Natural killer cell treated with Interleukin-12 subunit alpha and Interleukin-12 subunit beta and Interleukin-15 and Interleukin-18, amount 100 ng/mL, for 72 hours (primary cell): ENCODE measurements at places on chromosomes 6 and 20. TPM values are rescaled to one million over a fixed set of nuclear protein-coding genes. Genes with fewer than 3 reads are reported as not detected.

- no peak overlapping the region for H3K4me3 ChIP-seq
- no peaks in the 10 kb centered on the region for H3K4me1 ChIP-seq
- H3K27me3 ChIP-seq, result no peaks in the 10 kb centered on the region
- peaks cover 5% of the 10 kb centered on the region for H3K36me3 ChIP-seq
- no peak for DNase-seq
- H3K27ac ChIP-seq, result no peak overlapping the region
Observed at GRCh38 chr6:9131616-9132015, 696.3 kb upstream of the SLC35B3 start.

DNA sequence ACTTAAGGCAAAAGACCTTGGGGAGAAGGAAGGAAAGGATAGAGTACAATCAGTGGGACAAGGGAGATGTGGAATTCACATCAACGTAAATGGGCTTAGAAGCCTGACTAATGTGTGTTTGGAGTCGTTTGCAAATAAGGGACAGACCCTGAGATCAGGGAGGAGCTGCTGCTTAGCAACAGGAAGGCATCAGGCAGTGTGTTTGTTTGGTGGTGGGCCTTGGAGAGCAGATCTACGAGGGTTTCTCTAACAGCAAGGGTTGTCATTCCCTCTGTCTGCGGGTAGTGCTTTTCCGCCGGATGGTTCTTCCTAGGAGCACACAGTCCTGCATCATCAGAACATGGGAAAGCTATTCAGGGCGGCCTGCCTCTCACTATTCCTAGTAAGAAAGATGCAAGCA lies 40.4 kb downstream of the C6orf118 start:
- H3K27me3 ChIP-seq, result no peaks in the 10 kb centered on the region
- DNase-seq, result no peak
- H3K4me1 ChIP-seq, result no peaks in the 10 kb centered on the region
- H3K4me3 ChIP-seq, result no peak overlapping the region

- no peaks in the 10 kb centered on the region for H3K27me3 ChIP-seq
- H3K4me1 ChIP-seq, result peaks cover 32% of the 10 kb centered on the region
- DNase-seq, result no peak
- H3K36me3 ChIP-seq, result peaks cover 28% of the 10 kb centered on the region
Observed at GRCh38 chr6:28922004-28922820, 1.6 kb downstream of the TRIM27 start.

GRCh38 chr6:90403489-90404381 lies 107.1 kb upstream of the BACH2 start:
- DNase-seq, result no peak
- peaks cover 56% of the 10 kb centered on the region for H3K4me1 ChIP-seq
- peak overlapping the region; percentile 49 for H3K4me3 ChIP-seq
- no peaks in the 10 kb centered on the region for H3K27me3 ChIP-seq
- H3K36me3 ChIP-seq, result no peaks in the 10 kb centered on the region

- no peak overlapping the region for H3K27ac ChIP-seq
- peaks cover 11% of the 10 kb centered on the region for H3K27me3 ChIP-seq
- no peaks in the 10 kb centered on the region for H3K36me3 ChIP-seq
- no peaks in the 10 kb centered on the region for H3K4me1 ChIP-seq
Observed at GRCh38 chr6:27049863-27050781, 197.4 kb upstream of the PRSS16 start.

DNA sequence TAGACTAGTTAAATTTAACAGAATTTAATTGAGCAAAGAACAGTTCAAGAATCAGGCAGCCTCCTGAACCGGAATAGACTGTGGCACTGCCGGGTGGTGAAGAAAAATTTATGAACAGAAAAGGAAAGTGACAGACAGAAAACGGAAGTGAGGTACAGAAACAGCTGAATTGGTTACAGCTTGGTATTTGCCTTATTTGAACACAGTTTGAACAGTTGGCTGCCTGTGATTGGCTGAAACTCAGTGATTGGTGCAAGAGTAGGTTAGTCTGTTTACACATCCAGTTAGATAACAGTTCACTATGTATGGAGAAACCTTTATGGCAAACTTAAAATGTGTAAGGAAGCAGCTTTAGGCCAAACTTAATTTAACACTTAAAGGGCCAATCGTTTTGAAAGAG lies 116.0 kb upstream of the CITED2 start:
- peaks cover 5% of the 10 kb centered on the region for H3K27me3 ChIP-seq
- no peaks in the 10 kb centered on the region for H3K36me3 ChIP-seq
- peaks cover 6% of the 10 kb centered on the region for H3K4me1 ChIP-seq
- DNase-seq, result no peak
- H3K4me3 ChIP-seq, result no peak overlapping the region

GRCh38 chr6:37033255-37033654 lies 27.8 kb downstream of the FGD2 start:
- no peaks in the 10 kb centered on the region for H3K27me3 ChIP-seq
- peaks cover 7% of the 10 kb centered on the region for H3K36me3 ChIP-seq
- peak overlapping the region; percentile 96 for H3K27ac ChIP-seq
- peaks cover 47% of the 10 kb centered on the region for H3K4me1 ChIP-seq
- DNase-seq, result peak; percentile 87

DNA sequence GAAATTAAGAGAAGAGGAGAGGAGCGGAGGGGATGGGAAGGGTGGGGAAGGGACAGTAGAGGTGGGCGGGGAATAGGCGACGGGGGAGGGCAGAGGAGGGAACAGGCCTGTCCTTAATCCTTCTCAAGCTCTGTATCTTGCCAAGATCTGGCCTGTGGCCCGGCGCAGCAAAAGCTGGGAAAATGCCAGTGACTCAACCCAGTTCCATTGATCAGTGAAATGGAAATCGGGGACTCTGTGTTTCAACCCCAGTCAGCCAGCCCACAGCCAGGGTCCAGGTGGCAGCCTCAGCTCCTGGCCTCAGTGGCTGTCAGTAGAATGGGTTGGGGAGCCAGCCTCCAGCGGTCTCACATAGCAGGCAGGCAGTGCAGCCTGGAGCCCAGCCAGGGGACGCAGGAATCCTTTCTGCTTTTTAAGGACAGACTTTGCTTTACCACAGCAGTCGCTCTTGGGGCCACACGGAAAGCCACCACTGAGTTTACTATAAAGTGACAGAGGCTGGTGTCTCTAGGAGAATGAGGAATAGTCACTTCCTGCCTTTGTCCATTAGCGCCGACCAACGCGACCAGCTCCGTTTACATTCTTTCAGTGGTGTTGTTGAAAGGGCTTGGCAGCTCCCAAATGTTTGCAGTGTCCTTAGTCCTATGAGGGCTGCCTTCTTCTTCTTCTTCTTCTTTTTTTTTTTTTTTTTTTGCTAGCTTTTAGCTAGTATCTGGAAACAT lies 128.0 kb downstream of the RIN2 start:
- no peak for DNase-seq
- H3K27me3 ChIP-seq, result peaks cover 22% of the 10 kb centered on the region
- H3K27ac ChIP-seq, result no peak overlapping the region
- no peak overlapping the region for H3K4me3 ChIP-seq

- H3K4me3 ChIP-seq, result no peak overlapping the region
- H3K4me1 ChIP-seq, result no peaks in the 10 kb centered on the region
- no peak for DNase-seq
- H3K27me3 ChIP-seq, result peaks cover 25% of the 10 kb centered on the region
Observed at GRCh38 chr6:113819169-113819830, 37.8 kb upstream of the MARCKS start.

DNA sequence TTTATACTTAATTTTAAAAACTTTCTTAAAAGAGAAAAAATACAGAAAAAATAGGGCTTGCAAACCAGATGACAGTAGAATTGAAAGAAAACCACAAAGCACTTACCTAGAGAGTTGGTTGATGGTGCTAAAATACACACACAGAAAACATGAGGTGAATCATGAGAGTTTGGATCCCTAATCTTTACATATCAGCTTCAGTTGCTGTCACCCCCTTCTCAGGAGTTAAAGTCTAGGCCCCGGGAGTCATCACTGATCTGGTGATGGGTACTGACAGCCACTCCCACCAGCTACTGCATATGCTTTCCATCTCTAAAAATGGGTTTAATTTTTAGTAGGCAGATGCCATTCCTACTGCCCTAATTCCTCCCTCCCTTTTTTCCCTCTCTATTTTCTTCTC lies 16.7 kb downstream of the TSBP1 start:
- H3K4me3 ChIP-seq, result no peak overlapping the region
- DNase-seq, result no peak
- no peaks in the 10 kb centered on the region for H3K4me1 ChIP-seq
- no peak overlapping the region for H3K27ac ChIP-seq
- H3K36me3 ChIP-seq, result no peaks in the 10 kb centered on the region
- peaks cover 19% of the 10 kb centered on the region for H3K27me3 ChIP-seq

DNA sequence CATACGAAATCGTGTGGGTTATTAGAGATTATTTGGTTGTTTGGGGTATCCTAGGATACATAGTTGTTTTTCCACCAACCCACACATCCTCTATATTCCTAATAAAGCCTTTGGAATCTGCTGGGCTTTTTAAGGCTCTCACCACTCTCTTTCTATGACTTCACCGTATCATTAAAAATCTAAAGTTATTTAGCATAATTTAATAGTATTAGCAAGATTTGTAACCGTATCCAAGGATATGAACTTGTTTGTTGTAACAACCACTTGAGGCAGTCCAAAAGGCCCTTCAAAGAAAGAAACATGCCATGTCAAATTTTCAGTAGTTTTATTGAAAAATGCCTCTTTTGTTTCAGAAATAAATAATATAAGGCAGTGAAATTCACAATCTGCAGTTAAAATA lies 121.8 kb downstream of the COL12A1 start:
- DNase-seq, result no peak
- no peaks in the 10 kb centered on the region for H3K36me3 ChIP-seq
- no peak overlapping the region for H3K4me3 ChIP-seq
- peaks cover 18% of the 10 kb centered on the region for H3K27me3 ChIP-seq
- H3K27ac ChIP-seq, result no peak overlapping the region

GRCh38 chr6:13914351-13914750 lies 10.4 kb upstream of the RNF182 start:
- no peaks in the 10 kb centered on the region for H3K4me1 ChIP-seq
- H3K27me3 ChIP-seq, result peaks cover 51% of the 10 kb centered on the region
- no peaks in the 10 kb centered on the region for H3K36me3 ChIP-seq
- no peak overlapping the region for H3K4me3 ChIP-seq
- no peak for DNase-seq

DNA sequence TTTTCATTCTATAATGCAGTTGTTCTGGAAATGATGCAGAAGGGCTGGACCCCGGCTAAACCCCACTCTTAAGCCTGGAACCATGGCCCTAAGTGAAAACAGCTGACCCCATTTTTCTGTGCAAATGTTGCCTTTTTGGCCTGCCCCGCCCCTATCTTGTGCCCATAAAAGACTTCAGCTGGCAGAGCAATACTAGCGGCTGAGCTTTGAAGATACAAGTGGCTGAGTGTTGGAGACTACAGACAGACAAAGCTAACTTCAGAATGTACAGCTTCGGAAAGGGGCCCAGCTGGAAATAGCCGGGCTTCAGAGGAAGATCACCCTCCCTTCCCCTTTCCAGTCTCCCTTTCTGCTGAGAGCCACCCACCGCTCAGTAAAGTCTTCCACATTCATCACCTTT lies 258.6 kb upstream of the SPTLC3 start:
- H3K27me3 ChIP-seq, result no peaks in the 10 kb centered on the region
- no peak for DNase-seq
- no peaks in the 10 kb centered on the region for H3K4me1 ChIP-seq
- no peak overlapping the region for H3K4me3 ChIP-seq

DNA sequence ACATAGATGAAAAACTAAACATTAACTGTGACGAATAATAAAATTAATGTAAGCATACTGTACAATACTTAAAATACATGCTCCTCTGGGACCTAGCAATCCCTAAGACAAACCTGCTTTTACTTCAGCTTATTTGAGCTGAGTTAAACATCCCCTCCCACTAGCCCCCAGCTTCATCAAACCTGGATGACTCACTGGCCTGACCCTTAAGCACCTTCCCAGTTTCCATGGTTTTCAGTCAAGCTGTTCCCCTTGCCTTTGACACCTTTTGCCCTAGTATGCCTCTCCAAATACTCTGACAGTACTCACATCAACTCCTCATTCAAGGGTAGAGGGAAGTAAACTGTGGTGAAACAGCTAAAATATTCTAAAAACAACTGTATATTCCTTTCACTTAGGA lies 4.2 kb downstream of the ELOVL4 start:
- no peak overlapping the region for H3K4me3 ChIP-seq
- DNase-seq, result no peak
- no peaks in the 10 kb centered on the region for H3K36me3 ChIP-seq
- peaks cover 12% of the 10 kb centered on the region for H3K4me1 ChIP-seq
- no peak overlapping the region for H3K27ac ChIP-seq

DNA sequence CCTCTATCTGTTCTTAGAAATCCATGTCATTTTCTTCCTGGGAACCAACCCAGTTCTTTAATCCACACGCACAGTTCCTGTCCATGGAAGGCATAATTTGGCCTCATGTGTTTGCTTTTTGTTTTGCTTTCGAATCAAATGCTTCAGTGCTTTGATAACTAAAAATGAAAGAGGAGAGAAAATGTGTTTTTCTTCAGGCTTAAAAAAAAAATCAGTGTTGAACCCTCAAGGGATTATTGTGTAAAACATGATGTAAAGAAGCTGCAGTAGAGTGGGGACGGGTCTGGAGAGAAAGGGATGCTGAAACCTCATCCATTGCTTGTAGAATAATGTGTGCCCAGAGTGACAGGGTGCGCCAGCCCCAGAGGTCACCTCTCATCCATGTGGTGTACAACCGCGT lies 197.5 kb upstream of the JARID2 start:
- no peaks in the 10 kb centered on the region for H3K27me3 ChIP-seq
- no peak for DNase-seq
- peaks cover 8% of the 10 kb centered on the region for H3K4me1 ChIP-seq
- H3K36me3 ChIP-seq, result no peaks in the 10 kb centered on the region
- peak overlapping the region; percentile 31 for H3K4me3 ChIP-seq

- H3K4me1 ChIP-seq, result no peaks in the 10 kb centered on the region
- H3K36me3 ChIP-seq, result no peaks in the 10 kb centered on the region
- H3K27me3 ChIP-seq, result peaks cover 23% of the 10 kb centered on the region
- H3K4me3 ChIP-seq, result no peak overlapping the region
- no peak overlapping the region for H3K27ac ChIP-seq
Observed at GRCh38 chr6:39669973-39670342, 55.2 kb downstream of the KIF6 start.

Gene LRRC1
- 1.00 TPM for total RNA-seq

Gene ZSCAN23
- total RNA-seq, result 0.40 TPM

Gene EFCAB8
- 0.78 TPM for total RNA-seq

Gene HLA-DPB1
- total RNA-seq, result 93.6 TPM

Gene OPN5
- not detected for total RNA-seq

Gene SEL1L2
- not detected for total RNA-seq

Gene EMILIN3
- not detected for total RNA-seq

Gene KCNK16
- total RNA-seq, result not detected
